Pulmonary artery endothelial cell (primary cell): ENCODE measurements at places on chromosomes 7 and 10. TPM values are rescaled to one million over a fixed set of nuclear protein-coding genes. Genes with fewer than 3 reads are reported as not detected.

SPDYE11 gene
- total RNA-seq: not detected in 2 replicates

NPSR1 gene
- total RNA-seq: not detected in 2 replicates

ANKRD1 gene
- total RNA-seq: 660 and 1,189 TPM in 2 replicates

LMTK2 gene
- total RNA-seq: 10.4 and 11.4 TPM in 2 replicates

MYL10 gene
- total RNA-seq: not detected in 2 replicates

PLCE1 gene
- total RNA-seq: 0.04 and 0.07 TPM in 2 replicates

ACHE gene
- 0.33 and 0.81 TPM in 2 replicates for total RNA-seq

MTURN gene
- total RNA-seq: 4.6 and 8.1 TPM in 2 replicates
